HS-27A (cell line): ENCODE measurements at places on chromosomes 3 and 15.

GRCh38 chr3:112038863-112039262 lies 4.3 kb downstream of the TMPRSS7 start:
- no peak for DNase-seq

- DNase-seq, result no peak
These were observed 44.4 kb downstream of the ADAMTSL3 start for GRCh38 chr15:83698294-83698693.

GRCh38 chr3:50316657-50317242 lies 5.8 kb downstream of the HYAL2 start:
- no peak for DNase-seq

DNA sequence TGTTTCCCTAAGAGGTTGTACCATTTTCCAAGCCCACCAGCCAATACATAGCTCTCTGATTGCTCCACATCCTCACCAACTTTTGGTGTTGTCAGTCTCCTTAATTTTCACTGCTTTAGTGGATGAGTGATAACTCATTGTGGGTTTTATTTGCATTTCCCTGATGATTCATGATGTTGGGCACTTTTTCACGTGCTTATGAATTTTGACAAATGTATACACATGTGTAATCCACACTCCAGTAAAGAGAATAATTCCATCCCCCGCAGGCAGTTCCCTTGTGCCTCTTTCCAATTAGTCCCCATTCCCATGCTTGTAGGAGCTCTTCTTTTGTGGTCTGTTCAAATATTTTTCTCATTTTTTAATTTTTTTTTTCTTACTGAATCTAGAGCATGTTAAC lies 52.4 kb downstream of the ANP32A start:
- peak; percentile 65 for DNase-seq

- DNase-seq, result no peak
These were observed 27.5 kb downstream of the APBA2 start for GRCh38 chr15:28913171-28913765.

- DNase-seq, result no peak
These were observed 386.5 kb downstream of the SHQ1 start for GRCh38 chr3:72461787-72462186.

GRCh38 chr15:31606931-31607497 lies 280.4 kb downstream of the KLF13 start:
- no peak for DNase-seq

DNA sequence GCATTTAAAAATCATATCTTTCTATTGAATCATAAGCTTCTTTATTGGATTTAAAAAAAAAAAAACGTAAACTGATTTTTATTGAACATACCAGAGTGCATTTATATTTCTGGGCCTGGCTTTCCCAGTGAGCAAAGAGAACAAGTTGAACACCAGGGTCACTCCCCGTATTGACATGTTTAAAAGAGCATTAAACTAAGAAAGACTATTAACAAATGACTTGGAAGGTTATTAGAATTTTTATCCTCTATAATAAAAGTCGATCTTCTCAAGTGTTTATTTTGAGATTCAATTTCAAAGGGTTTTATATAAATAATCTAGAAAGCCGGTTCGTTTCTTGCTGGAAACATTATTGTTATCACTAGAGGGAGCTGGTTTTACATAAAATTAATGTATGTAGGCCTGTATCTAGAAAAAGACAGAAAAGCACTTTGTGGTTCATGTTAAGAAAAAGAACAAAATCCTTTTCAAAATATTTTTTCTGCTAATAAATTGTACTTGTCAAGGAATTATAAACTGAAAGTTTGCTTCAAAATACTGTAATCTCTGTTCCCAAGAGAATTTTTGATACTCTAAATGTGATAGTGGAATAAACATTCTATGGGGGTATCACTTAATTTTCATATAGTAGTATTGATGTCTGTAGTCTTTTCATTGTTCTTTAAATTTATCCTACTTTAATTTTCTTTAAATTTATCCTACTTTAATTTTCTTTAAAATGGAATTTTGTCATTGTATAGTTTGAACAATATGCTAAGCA lies 321.8 kb upstream of the MME start:
- no peak for DNase-seq

DNA sequence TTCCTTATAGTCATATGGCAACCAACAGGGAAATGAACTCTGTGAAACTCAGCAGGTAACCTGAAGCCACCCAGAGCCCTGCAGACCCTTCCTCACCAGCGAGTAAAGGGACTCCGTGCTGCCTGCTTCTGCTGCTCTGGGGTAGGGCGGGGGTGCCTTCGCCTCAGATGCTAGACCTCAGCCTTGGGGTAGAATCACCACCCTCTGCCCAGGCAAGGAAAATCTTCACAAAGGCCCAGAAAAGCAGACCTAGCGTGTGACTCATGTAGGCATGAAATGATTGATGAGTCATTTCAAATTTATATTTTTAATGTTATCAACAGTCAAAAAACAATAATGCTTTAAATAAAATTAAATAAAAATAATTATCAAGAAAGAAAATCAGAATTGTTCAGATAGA lies 6.6 kb downstream of the STIMATE start:
- DNase-seq, result no peak

- DNase-seq, result no peak
These were observed 424.0 kb downstream of the MCTP2 start for GRCh38 chr15:94655249-94655880.

- DNase-seq, result no peak
These were observed 14.3 kb downstream of the ZIC4 start for GRCh38 chr3:147391781-147392624.

DNA sequence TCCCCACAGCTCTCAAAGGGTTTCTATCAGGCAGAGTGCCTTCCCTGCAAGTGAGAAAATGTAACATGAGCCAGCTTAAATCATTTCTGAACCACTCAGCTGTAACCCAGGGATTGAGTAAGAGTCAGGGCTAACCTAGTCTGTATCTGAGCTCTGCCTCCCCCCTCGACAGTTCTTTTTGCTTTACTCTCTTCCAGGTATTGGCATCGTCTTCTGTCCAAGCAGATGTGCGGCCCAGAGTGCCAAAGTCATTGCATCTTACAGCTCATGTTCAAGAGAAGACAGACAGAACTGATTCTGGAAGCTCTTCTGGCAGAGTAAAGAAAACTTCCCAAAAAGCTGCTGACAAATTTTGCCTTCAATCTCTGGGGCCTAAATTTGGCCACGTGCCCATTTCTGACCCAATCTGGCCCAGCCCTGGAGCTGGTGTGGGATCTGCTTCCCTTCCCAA lies 74.8 kb downstream of the ABHD5 start:
- DNase-seq, result no peak

DNA sequence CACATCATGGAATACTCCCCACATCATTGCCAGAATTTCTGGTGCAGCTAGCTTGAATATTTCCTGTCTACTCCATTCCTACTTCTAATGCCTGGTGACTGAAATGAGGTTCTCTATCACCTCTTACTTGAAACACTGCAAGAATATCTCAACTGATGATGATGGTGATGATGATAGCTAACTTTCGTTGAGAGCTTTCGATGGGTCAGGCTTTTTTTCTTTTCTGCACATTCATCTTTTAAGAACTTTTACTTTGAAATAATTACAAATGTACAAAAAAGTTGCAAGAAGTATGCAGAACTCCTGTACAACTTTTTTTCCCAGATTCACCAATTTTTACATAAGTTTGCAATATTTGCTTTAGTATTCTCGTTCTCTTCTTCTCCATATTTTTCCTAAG lies 233.5 kb downstream of the MEIS2 start:
- no peak for DNase-seq

- DNase-seq, result peak; percentile 58
These were observed 284 bp upstream of the TSC22D2 start for GRCh38 chr3:150407808-150408220.
